ENCODE measurements at places on chromosomes 6 and 20.

DNA sequence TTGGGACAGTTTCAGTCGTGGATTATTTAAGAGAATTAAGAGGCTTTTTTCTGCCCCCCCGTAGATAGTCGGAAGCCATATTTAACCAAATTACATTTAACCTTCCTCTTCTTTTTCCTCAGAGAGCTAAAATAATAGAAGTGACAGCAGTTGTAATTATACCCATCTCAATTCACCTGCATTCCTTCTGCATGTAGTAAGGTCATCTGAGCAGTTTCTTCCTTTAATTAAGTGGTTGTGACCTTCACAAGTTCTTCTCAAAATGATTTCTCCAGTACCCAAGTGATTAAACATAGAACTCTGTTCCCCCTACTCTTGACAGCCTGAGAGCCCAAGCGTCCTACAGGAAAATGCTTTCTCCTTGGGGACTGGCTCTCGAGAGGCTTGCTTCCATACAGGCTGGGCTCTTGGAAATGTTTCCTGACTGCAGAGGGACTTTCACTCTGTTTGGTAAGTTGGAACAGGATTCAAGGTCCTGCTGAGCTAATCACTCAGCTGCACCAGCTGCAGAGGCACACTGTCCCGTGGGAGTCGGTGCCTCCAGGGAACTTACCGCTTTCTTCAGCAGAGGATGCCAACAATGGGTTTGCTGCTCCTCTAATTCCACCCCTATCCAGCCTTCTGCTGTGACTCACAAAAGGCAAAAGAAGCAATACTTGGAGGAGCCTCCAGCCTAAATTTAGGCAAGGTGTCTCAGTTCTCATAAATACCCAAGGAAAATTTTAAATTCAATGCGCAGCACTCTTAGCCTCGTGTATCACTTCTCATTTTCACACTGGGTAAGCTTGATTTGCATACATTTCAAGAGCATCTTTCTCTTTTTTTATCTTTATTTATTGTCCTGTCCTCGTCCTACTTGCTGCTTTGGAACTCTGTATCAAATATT is 414.9 kb downstream of the KIF16B start:
- no peak for DNase-seq

DNA sequence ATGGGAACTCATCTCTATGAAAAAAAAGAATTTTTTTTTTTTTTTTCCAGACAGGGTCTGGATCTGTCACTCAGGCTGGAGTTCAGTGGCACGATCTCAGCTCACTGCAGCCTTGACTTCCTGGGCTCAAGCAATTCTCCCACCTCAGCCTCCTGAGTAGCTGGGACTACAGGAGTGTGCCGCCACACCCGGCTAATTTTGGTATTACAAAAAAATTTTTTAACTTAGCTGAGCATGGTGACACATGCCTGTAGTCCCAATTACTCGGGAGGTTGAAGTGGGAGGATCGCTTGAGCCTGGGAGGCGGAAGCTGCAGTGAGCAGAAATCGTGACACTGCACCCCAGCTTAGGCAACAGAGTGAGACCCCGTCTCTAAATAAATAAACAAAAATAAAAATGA is 7.5 kb downstream of the DEF6 start:
- DNase-seq, result no peak

- DNase-seq, result no peak
Measured at GRCh38 chr6:31948753-31949413, 3.0 kb downstream of the CFB start.

DNA sequence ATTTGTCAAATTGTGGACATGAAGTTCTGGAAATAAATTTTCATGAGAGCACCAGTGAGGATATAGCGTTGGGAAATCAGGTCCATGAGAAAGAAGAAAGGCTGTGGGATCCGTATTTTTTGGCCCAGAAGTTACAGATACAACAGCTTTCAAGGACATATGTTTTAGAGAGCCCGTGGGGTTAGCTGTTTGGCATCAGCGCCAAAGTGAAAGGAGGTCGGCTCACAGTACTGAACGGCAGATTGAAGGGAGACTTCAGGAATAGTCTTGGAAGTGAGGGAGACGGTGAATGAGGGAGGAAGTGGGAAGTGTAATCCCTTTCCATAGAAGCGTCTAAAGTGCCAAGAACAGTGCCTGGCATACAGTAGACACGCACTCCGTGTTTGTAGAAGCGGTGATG is 31.8 kb downstream of the ZDHHC14 start:
- DNase-seq, result no peak

GRCh38 chr6:6543181-6543879 is 45.2 kb upstream of the LY86 start:
- no peak for DNase-seq

DNA sequence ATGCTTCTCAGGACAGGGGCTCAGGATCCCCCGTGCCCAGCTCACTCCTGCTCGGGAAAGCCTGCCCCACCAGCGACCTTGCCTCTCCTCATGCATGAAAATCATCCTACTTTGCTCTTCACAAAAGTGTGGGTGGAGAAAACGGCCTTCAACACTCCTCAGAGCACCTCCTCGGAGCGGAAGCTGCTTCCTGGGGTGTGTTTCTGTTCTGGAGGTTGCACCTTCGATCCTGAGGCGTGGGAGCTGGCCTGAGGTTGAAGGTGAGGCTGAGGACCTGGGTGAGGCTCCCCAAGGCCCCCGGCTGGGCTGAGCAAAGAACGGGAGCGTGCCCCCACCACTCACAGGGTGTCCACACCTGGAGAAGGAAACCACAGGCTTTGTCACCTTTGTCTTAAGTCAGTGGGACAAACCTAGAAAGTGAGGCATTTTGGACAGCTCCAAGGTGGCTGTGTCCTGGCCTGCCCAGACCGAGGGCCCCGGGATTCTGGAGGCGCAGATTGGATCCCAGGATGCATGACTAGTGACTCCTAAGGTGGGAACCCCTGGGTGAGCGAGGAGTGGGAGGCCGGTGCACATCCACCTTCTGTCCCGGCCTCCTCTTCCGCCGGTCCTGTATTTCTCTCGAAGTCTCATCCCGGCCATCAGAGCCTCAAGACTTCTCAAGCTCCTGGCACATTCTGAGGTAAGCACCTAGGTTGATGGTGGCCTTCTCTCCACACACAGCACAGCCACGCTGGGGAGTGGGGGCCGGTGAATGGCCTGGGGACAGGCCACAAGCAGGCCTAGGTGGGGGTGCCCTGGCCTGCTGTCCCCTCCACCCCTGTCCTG is 104.7 kb downstream of the TMEM242 start:
- DNase-seq, result no peak

GRCh38 chr6:113859349-113860180 is 2.4 kb downstream of the MARCKS start:
- DNase-seq, result no peak

DNA sequence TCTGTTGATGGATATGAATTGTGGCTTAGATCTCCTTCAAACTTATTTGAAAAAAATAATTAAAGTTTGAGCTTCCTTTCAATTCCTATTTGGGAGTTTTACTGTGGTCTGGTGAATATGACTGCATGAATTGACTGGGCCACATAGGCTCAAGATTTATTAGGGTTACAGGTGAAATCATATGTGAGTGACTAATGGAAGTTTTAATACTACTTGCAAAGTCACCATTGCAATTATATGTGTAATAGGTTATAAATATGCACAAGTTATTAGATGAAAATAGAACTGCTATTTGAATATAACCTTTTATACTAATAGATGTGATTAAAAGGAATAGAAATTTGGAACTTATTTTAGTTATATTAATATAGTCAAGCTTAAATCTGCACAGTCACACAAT is 712.1 kb upstream of the MMS22L start:
- no peak for DNase-seq

DNA sequence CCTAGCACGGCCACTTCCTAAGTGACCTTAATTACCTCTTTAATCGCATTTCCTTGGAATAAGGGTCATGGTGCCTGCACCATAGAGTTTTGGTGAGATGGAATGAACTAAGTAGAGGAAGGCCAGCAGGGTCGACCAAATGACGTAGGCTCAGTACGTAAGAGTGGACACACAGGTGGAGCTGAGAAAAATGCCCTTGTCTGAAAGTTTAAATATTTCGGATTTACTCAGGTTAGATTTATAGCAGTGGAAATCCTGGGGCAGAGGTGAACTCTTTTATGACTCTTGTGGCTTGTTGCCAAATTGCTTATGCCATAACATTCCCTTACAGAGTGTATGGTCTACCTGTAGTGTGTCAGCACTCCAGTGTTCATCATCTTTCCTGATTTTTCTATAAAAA is 23.6 kb upstream of the BTBD3 start:
- DNase-seq, result no peak

- no peak for DNase-seq
Measured at GRCh38 chr6:84902354-84902928, 138.0 kb upstream of the TBX18 start.

DNA sequence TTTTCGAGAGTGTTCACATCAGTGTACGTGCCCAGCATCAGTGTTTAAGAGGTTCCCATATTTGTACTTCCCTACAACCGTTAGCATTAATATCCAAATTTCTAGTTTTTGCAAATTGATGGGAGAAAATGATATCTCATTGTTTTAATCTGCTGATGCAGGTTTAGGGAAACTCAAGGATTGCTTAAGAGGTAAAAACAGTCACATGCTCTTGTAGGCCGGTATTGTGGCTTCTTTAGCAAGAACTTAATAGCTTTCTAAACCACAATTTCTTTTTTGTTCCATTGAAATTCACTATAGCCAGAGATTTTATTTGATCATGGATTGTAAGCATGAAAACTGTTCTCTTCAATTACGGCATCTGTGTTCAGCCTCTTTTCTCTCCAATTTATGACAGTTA is 29.5 kb downstream of the BEND6 start:
- DNase-seq, result no peak

DNA sequence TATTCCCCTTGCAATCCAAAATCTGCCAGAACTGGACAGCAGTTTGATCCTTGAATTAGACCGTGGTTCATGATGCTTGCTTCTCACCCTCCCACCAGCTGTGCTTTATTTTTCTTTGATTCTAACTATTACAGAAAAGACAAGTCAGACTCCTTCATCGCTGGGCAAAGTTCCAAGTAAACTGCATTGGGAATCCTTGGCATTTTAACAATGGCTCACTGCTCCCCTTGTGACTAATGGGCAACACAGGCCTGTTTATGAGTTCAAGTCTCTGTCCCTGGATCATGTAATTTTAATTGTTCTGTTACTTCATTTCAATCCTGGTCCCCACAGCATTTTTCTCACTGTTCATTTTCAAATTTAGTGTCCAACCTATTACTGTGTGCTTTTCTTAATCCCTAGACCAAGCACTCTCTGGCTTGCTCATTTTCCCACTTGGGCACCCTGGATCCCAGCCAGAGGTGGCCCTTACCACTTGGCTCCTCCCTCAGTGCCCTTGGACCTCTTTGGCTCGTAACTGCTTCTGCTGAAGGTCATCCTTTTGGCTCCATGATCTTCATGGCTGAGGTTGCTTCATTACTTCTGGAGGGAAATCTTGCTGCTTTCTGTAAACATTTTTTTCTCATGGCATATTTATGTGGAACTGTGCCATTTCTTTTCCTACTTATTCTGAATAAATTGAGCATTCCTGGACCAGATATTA is 32.8 kb downstream of the PSMB9 start:
- no peak for DNase-seq

DNA sequence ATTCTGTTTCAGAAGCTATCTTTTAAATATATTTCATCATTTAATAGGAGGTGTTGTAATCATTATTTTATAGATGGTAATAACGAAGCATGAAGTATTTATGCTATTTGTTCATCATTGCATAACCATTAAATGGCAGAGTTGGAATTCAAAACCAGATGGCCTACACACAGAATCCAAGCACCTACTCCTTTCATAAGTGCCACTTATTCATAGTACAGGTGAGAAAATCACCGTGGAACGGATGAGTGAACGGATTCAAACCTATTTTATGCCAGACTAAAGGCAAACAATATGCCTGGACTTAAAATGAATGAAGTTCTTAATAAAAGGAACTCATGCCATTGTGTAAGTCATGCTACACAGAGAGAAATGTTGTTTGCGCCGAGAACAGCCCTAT is 397.9 kb upstream of the ADGRB3 start:
- DNase-seq, result no peak

DNA sequence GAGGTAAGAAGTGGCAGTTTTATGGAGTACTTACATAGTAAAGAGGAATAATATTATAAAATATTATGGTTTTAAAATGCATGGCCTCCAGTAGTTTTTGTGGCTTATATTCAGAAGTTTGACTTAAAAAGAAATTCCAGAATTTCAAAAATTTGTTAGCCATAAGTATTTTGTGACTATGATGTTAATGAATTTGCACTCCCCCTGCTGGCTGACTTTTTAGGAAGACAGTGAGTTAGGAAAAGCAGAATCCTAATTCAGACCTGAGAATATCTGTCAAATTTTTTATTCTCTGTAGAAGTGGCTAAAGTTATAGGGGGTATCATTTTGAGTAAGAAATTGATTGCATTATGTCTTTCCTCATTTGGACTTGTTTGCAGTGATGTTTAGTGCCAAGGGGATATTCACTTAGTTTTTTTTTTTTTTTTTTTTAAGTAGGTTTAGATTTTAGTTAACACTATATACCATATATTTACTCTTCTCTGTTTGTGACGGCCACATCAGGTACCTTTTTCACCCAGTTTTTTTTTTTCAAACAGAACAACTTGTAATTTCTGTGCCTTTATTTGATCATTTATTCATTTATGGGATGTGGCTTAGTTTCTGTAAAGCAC is 40.8 kb downstream of the ZFAND3 start:
- peak; percentile 11 for DNase-seq

Measured in nephron progenitor cell (in vitro differentiated cells).